Left ventricle myocardium superior (tissue), 1 donor: ENCODE measurements at places on chromosomes 2 and 18. TPM values are rescaled to one million over a fixed set of nuclear protein-coding genes. Genes with fewer than 3 reads are reported as not detected.

GALNT5 gene
- total RNA-seq, result 0.07 TPM

POTEJ gene
- not detected for total RNA-seq

MROH2A gene
- not detected for total RNA-seq

ASPRV1 gene
- 0.84 TPM for total RNA-seq

MSTN gene
- total RNA-seq, result not detected

FOXD4L1 gene
- total RNA-seq, result not detected
